Cortex of kidney (tissue), 1 donor: ENCODE measurements at places on chromosomes 6 and 20.

DNA sequence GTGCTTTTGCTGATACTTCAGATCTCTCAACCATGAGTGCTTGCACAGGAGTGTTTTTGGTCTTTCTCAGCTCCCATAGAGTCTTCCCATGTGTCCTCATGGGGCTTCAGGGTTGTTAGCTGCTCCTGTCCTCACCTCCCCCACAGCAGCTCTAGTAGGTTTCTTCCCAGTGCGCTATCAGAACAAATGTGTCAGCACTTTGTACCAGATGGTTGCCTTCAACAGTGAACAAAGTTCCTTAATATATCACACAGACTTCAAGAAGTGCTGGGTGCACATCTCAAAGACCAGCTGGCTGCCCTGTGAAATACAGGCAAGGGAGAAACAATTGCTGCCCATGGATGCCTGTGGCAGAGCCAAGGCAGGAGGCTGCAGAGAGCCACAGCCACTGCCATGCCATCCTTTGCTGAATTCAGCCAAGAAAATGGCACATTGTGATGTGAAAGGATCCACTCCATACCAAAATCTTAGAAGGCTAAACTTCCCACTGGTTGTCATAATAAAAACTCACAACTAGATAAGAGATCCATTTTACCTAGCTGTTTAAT lies 471.3 kb downstream of the C6orf118 start:
- DNase-seq: no peak

DNA sequence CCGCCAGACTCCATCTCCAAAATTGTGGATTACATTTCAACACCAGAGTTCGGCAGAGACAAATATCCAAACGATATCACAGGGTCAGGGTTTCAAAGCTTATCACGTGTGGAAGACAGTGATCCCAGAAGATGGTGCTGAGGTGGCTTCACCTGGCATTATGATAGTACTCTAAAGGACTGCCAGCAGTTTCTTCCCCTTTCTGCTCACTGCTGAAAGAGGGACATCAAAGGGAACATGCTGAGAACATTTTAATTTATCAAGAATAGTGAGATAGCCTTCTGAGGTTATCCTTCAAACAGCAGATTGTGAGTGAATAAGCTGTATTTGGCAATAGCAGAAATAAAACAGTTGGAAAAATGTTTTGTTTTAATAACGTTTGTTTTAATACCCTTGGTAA lies 79.7 kb downstream of the FIG4 start:
- DNase-seq: no peak

GRCh38 chr6:29708432-29709179 lies 14.6 kb upstream of the HLA-F start:
- no peak for DNase-seq

GRCh38 chr6:163999475-164000125 lies 585.1 kb downstream of the QKI start:
- DNase-seq: no peak

DNA sequence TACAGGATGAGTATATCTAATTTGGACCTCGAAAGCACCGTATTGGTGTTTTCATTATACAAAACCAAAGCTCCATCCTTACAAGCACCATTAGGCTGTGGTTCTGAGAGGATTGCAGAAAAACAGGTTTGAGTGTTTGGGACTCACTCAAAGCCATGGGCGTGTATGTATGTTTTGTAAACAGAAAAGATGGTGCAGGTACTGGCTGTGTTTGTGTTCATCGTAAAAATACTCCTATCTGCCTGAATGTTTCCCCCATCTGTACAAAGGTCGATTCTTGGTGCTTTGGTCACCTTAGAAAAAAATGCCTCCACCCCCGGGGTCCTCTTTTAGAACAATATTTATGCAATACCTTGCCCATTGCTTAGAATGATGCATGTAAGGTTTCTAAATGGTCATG lies 286.6 kb downstream of the TSHZ2 start:
- DNase-seq: no peak

DNA sequence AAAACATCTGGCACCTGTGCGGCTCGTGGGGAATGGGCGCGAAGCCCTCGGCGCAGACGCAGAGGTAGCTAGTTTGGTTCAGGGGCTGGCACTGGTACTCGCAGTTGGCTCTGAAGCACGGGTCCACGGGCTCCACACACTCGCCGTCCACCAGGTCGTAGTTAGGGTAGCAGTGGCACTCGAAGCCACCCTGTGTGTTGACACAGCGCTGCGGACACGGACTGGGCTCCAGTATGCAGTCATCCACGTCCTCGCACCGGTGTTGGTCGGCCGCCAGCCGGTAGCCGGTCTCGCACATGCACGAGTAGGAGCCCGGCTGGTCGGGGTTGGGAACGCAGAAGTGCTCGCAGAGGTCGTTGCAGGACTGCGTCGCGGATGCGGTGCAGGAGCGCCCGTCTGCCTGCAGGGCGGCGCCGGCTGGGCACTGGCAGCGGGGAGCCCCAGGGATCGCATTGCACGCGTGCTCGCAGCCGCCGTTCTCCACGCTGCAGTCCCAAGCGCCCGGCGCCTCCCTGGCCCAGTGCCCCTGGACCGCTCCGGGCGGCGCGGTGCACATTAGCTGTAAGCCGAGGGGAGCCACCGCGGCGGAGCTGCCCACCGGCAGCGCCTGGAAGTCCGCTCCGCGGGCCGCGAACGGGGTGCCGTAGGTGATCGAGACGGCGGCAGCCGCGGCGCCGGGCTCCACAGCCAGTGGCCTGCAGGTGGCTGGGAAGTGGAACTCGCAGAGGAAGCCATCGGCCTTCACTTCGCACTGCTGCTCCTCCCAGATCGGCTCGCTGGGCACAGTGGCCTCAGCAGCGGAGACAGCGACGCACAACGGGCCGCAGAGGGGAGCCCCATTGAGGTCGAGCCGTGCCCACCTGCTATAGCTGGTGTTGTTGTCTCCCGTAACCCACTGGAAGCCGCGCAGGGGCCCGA lies 930 bp downstream of the THBD start:
- no peak for DNase-seq

DNA sequence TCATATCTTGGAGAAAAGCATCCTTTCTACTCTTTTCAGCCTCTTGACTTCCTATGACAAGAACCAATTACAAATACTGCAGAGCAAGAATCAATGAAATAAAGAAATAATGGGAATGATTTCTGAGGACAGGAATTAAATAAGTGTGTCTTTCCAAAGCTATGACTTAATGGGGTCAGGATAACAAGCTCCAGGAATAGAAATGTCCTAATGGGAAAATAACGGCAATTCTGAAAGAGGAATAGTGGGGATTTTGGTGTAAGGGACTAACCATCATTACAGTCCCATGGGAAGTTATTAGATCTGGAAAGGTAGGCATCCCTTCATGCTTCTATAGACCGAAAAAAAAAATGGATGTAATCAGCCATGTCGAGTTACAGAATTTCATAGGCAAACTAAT lies 28.2 kb upstream of the SNAP25 start:
- DNase-seq: no peak

- no peak for DNase-seq
Measured at GRCh38 chr6:158642097-158642601, 2.4 kb downstream of the DYNLT1 start.

- DNase-seq: no peak
Measured at GRCh38 chr6:75283907-75284631, 523 bp downstream of the TMEM30A start.

DNA sequence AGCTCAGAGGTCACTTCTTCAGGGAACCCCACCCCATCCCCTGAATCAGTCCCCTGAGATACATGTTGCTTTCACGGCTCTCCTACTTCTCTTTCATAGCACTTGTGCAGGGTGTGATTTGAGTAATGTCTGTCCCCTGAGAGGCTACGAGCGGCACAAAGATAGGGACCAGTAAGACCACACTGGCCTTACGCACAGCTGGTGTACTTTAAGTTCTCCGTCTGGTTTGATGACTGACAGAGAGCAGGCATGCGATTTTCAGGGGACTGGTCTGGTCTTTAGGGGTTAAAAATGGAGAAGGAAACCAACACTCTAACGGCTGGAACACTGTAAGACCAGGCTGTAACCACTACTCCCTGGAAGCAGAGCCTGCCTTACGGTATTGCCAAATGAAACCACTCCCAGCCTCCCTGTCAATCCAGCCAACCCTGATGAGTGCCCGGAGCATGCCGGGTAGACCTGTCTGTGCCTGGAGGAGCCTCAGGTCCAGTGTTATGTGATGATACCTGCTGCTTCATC lies 47.1 kb downstream of the ELMO2 start:
- no peak for DNase-seq

- no peak for DNase-seq
Measured at GRCh38 chr6:30640481-30640880, 6.5 kb upstream of the C6orf136 start.

- DNase-seq: no peak
Measured at GRCh38 chr20:45290677-45291355, 15.8 kb upstream of the RBPJL start.

GRCh38 chr6:125953502-125953875 lies 3.1 kb upstream of the HINT3 start:
- no peak for DNase-seq
